Vagina (tissue), 2 donors: ENCODE measurements at places on chromosomes 11 and 22. TPM values are rescaled to one million over a fixed set of nuclear protein-coding genes. Genes with fewer than 3 reads are reported as not detected.

DNA sequence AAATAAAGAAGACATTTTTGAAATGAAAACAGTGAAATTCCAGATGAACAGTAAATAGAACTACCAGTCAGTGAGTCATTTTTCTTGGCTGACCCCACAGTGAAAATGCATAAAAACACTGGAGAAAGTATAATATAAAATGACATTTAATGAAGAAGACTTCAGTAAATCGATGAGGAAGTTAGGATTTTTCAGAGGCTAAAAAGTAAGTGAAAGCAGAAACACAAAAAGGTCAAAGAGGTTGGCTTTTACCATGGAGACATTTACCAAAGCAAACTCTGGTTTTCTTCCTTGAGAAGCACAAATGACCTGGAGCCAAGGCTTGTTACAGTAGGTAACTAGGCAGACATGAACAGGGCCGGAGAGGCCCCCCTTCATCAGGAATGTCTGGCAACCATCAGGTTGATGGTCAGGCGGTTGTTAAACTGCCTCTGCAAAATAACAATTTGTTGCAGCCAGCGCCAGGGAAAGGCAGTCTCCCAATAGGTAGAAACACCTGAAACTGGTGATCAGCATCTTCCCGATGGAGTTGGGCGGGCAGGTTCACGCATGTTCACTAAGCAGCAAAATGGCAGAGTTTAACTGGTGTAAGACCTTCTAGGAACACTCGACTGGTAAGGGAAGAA is 16.7 kb upstream of the TMEM123 start:
- DNase-seq, result no peak

The SPTY2D1 gene
- total RNA-seq, result 23.8 TPM

The LIF gene
- 0.49 TPM for total RNA-seq

DNA sequence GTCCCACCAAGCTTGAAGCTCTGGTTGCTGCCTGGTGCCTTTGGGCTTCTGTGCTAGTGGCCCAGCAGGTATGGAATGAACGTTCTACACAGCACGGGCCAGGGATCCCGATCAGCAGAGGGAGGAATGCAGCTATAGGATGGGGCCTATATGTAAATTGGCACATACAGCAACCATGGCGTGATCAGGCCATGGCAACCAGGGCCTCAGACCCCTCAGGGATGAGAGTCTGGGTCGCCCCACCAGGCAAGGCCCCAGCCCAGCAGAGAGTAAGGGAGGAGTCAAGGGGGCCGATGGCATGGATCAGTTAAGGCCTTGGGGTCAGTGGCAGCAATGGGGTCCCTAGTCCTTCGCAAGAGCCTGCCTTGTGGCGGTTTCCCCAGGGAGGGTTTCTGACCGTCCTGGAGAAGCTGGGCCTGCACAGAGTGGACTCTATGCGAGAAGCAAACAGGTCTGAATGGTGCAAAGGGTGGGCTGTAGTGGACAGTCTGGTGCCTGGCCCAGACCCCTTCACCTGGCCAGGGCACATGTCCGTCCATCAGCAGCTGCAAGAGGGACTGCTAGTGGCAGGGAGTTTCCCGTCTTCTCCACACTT is 98.6 kb downstream of the RPS6KA4 start:
- DNase-seq, result no peak
